ENCODE measurements at places on chromosomes 5 and 9.

- peak; percentile 13 for DNase-seq
Measured at GRCh38 chr5:153974131-153974812, 64.4 kb downstream of the FAM114A2 start.

DNA sequence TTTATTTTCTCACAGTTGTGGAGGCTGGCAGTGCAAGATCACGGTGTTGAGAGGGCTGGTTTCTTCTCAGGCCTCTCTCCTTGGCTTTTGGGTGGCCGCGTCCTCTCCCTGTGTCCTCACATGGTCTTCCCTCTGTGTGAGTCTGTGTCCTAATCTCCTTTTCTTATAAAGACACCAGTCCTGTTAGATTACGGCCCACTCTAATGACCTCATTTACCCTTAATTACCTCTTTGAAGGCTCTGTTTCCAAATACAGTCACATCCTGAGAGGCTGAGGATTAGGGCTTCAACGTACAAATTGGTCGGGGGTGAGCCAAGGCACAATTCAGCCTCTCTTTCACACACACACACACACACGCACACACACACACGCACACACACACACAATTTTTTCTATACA, 73.0 kb downstream of the UGCG start:
- DNase-seq, result no peak

- DNase-seq, result no peak
Measured at GRCh38 chr5:122022966-122023365, 55.1 kb downstream of the LOX start.

DNA sequence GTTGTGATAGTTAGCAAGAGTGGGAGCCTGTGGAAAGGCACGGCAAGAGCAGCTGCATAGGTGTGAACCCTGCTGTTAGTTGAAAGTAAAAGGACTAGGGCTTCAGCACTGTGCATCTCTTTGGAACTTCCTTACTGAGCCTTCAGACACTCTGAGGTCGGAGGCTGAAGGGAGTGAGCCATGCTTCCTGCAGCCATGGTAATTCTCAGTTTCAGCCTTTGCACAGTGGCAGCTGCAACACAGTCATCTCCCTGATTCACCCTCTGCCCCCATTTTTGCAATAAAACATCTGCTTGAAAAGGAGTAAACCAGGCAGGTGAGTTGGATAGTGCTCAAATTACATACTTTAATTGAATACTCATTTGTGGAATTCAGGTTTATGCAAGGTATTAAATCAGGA, 6.5 kb upstream of the TLE4 start:
- DNase-seq, result no peak

GRCh38 chr5:60076746-60077145, 183.2 kb upstream of the PDE4D start:
- no peak for DNase-seq

DNA sequence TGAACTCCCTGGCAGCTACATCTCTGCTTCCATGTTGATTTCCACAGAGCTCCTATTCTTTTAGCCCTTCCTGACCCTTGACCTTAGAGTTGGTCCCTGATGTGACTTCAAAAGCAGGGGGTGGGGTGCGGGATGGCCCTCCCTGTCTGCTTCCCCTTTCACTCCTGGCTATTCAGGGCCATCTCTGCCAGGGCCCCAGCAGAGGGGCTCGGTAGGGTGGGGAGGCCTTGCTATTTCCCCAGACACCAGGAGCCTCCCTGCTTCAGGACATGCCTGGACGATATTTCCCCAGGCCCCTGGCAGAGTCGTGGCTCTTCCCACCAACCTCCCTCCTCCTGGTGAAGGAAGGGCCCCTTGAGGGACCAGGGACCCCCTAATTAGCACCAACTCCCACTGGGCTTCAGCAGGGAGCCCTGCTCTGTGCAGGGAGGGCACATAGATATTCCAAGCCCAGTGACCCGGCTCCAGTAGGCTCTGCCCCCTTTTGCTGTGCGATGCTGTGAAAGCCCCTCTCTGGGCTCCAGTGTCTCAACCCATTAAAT, 17.3 kb downstream of the CORO2A start:
- DNase-seq, result no peak

DNA sequence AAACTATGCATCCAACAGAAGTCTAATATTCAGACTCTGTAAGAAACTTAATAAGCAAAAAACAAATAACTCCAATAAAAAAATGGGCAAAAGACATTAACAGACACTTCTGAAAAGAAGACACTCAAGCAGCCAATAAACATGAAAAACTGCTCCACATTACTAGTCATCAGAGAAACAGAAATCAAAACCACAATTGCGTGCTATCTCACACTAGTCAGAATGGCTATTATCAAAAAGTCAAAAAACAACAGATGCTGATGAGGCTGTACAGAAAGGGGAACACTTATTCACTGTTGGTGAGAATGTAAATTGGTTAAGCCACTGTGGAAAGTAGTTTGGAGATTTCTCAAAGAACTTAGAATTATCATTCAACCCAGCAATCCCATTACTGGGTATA, 101.2 kb upstream of the TRIM32 start:
- DNase-seq, result no peak

DNA sequence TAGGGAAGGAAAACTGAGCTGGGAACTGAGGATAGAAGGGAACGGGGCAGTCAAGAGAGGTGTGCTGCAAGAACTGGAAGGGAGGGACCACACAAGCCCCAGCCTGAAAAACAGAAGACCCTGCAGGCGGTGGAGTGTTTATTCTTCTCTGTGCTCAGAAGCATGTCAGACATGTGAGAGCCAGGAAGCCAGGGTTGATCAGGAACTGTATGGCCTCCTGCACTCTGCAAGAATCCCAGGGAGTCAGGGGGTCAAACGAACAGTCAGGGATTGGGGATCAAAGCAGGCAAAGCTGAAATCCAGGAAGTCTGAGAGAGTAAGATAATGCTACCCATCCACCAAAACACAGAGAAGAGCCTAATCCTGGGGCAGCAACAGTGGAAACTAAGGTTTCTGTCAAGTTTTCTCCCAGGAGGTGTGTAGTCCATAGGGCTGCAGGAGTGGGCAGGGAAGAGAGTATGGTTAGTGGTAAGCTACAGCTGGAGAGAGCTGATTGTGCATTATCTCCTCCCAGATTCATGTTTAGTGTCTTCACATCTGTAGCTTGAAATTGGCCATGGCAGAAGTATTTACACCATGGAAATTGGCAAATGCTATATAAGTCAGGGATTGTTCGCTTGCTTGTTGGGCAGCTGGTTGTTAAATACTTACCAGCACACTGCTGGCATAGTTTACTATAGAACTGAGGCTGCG, 115.4 kb upstream of the SLC44A1 start:
- no peak for DNase-seq

GRCh38 chr9:113687680-113688371, 188.3 kb upstream of the ZNF618 start:
- DNase-seq, result no peak

GRCh38 chr9:2802494-2802921, 41.4 kb downstream of the PUM3 start:
- no peak for DNase-seq

DNA sequence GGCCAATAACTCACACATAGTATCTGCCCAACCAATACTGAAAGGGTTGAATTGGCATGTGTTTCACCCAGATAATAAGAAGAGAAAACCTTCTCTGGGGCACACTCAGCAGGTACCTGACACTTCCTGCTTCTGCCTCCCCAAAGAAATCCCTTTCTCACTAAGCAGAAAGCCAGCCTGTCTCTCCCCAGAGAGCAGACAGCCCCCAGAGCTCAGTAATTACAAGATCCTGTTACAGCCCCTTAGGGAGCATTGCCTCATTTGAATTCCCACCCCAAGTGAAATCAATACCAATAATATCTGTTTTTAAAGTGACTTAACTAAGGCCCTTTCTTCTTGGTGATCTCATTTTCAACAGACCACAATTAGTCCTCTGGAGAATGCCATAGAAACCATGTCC, 38.5 kb upstream of the FOXI1 start:
- no peak for DNase-seq

DNA sequence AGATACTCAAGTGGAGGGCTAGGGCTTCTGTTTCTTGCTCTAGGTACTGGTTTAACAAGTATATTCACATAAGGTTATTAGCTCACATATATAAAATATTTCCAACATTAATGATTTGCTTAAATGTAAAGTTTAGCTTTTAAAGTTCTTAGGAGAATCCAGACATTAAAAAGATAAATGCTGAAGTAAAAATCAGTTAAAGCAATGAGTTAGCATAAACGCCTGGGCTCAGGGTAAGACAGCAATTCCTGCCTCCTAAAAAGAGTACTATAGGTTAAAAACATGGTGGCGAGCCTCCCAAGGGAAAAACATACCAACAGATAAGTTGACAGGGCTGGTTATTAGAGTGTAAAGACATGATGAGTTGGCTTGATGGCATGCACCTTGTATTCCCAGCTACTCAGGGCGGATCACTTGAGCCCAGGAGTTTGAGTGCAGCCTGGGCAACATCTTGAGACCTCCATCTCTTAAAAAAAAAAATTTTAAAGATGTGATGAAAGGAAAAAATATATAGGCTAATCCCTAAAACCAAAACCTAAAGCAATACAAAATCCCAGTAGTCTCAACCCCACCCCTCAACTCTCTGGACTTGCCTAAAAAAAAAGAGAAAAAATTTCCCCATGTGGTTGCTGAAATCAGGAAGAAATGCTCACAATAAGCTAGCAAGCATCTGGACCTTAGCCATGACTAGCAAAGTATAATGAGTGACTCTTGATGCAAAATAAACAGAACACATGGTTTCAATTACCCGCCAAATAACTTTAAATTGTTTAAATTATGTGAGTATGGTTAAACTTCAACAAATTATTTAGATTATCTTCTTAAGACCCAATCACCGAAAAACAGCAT, 3.6 kb downstream of the GOLPH3 start:
- no peak for DNase-seq

GRCh38 chr5:163695830-163696578, 190.6 kb downstream of the MAT2B start:
- DNase-seq, result no peak

DNA sequence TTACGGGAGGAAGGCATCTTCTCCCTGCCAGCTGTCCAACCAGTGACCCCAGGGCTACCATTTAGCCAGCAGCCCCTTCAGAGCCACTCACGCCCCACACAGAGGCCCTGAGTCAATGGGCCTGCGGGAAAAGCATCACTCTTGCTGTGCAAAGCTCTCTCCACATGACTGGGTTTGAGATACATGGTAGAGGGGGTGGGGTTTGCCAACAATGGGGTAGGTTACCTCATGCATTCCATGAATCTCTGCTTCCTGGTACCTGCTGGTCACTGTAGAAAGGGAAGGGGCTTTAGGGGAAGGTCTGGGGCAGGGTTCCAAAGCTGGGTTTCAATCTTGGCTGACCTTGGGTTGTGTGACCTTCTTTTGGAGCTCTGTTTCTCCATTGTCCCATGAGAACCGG, 22.9 kb upstream of the TTLL11 start:
- DNase-seq, result no peak

DNA sequence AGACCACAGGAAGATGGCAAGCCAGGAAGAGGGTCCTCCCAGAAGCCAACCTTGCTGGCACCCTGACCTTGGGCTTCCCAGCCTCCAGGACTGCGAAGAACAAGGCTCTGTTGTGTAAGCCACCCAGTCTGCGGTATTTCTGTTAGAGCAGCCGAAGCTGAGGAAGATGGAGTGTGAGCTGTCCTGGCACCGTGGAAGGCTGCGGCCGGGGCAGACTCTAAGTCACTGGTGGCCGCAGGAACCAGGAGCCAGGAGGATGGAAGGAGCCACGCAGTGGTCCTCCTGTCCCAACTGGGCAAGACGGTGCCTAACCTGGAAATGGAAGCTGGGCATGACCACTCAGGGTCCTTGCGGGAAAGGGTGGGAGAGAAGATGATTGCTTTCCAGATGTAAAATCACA, 89.1 kb downstream of the ZNF354C start:
- DNase-seq, result no peak

- no peak for DNase-seq
Measured at GRCh38 chr9:106930477-106930876, 67.5 kb downstream of the ZNF462 start.

DNA sequence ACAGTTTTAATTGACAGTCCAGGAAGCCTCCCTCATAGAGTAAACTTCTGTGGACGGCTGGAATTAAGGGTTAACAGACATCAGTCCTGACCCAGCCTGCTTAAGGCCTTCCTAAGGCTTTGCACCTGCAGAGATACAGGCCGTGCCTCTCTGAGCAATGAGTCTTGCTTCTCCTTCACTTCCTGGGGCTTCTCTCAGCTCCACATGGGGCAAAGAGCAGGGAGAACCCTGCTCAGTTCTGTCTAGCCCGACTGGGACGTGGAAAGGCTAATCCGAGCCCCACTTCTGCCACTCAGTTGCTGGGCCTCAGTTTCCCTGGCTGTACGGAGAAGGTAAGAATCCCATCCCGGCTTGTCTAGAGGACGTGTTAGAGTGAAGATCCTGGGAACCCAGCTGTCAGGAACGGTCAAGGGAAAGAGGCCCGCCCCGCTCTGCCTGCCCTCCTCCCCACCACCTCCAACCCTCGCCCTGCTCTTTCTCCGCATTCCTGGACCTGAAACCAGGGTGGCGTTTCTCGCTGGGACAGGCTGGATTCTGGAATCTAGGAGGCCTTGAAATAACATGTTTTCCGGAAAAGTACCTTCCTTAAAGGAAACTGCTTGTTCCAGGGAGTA, 6.5 kb downstream of the SPAAR start:
- DNase-seq, result no peak

DNA sequence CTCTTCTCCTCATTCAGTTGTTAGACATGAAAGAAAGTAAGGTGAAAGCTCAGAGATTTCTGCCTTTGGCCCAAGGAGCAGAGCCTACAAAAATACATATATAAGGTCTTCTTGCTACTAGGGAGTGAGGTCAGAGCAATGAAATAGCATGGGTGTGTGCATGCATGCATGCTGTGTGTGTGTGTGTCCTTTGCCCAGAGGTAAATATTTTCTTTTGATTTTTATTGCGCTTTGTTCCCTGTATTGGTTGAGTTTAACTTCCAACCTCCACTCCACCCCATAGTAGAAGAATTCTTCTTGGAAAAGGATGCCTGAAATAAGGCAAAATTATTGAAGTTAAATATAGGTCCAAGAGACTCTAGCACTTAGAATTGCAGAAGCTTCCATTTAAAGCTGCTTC, 248.0 kb upstream of the PTGER4 start:
- DNase-seq, result no peak

DNA sequence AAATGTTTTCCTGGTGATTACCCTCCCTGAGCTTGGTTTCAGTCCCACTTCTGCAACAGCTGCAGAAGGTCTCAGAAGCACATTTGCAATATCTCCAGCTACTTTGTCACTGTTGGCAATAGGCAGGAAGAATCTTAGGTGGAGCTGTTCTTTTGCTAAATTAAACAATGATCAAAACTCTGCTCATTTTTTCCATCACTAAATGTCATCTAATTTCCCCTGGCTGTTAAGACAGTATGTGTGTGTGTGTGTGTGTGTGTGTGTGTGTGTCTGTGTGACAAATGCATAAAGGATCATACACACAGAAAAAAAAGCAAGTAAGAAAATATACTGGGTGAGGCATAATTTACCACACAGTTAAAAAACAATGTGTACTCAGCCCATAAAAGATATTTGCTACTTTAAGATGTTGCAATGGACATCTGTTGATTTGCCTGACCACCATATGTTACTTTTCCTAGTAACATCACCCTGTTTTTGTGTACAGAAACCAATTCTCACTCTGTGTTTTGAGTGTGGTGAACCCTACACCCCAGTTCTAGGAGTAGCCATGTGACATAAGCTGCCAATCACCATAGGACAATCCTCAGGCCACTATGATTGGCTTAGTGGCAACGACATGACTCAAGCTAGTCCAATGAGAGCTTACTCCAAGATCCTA, 572.6 kb upstream of the CLINT1 start:
- no peak for DNase-seq
